Osteoblast (primary cell): ENCODE measurements at places on chromosomes 4 and X. TPM values are rescaled to one million over a fixed set of nuclear protein-coding genes. Genes with fewer than 3 reads are reported as not detected.

Gene DOK7
- total RNA-seq, result not detected in 2 replicates

Gene GBA3
- total RNA-seq, result under 0.01 TPM in 1 of 2 replicates, not detected in the other

Gene PTCHD1
- not detected in 2 replicates for total RNA-seq

DNA sequence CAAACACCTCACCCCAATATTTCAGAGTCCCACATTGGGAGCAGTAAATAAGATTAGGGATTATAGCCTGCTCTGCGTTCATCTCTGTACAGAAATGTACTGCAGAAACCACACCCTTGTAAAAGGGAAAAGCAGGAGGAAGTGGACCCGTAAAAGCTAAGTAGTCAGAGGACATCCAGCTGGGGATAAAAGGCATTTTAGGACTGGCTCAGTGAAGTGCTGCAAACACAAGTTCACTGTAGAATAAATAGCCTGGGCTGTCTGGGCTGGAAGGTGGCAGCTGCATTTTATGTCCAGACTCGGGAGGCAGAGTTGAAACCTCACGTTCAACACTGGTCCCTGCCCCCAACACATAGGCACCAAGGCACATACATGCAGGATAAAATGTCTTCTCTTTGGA, 178.7 kb upstream of the FAT1 start:
- H3K4me1 ChIP-seq, result peaks cover 32% of the 10 kb centered on the region
- H3K27me3 ChIP-seq, result no peaks in the 10 kb centered on the region
- no peaks in the 10 kb centered on the region for H3K36me3 ChIP-seq
- H3K4me3 ChIP-seq, result no peak overlapping the region
- peak; percentile 66 for DNase-seq
- no peak overlapping the region for H3K27ac ChIP-seq

DNA sequence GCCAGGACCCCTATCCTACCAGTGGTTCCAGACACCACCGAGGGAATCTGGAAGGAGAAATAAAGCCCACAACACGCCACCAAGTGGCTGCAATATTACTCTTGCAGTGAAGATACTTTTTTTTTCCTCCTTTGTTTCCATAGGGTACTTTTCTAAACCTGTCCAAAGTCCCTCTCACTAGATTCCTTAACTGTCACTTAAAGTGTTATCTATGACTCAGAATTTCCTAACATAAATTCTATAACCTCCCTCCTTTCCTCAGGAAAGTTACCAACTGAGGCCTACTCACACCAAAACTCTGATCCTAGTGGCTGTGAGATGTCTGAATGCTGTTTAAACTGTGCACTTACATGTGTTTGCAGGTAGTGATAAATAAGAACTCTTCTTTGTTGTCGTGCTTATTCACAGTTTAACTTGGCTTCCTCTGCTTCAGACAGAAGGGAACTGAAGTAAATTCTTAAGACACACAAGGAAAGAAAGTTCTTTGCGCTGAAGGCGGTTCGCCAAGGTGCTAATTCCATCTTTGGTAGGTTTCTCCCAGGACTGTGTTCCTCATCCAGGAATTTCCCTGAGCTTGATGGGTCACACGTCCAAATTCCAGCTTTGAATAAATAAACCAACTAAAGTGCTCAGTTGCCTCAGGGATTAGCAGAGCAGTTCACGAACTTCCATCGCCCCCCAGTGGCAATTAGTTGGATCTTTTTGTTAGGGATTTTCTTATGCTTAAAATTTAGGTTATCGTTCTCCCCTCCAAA, 10.7 kb upstream of the HCCS start:
- peak overlapping the region; percentile 1 for H3K4me3 ChIP-seq
- DNase-seq, result no peak
- no peaks in the 10 kb centered on the region for H3K36me3 ChIP-seq
- peak overlapping the region; percentile 80 for H3K27ac ChIP-seq
- H3K4me1 ChIP-seq, result peaks cover 10% of the 10 kb centered on the region

DNA sequence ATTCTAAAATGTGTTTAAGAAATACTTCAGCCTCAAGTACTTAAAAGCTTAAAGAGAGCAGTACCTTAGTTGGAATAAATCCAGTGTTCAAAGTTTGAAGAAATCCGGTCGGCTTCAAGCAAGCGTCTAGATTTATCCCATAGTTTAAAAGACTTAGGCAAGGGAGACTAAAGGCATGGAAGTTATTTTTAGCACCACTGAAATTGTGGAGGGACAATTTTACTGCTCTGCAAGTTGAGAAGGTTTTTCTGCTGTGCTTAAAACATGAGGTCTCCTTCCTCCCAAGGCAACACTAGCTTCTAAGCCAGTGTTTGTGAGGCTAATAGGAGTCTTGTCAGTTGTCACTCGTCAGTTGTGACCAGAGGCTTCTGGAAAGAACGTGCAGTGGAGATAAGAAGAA, 183.5 kb downstream of the MSL3 start:
- H3K27ac ChIP-seq, result no peak overlapping the region
- H3K36me3 ChIP-seq, result no peaks in the 10 kb centered on the region
- H3K4me3 ChIP-seq, result no peak overlapping the region
- H3K4me1 ChIP-seq, result no peaks in the 10 kb centered on the region
- DNase-seq, result no peak
